ENCODE measurements at places on chromosomes 3 and 15.

DNA sequence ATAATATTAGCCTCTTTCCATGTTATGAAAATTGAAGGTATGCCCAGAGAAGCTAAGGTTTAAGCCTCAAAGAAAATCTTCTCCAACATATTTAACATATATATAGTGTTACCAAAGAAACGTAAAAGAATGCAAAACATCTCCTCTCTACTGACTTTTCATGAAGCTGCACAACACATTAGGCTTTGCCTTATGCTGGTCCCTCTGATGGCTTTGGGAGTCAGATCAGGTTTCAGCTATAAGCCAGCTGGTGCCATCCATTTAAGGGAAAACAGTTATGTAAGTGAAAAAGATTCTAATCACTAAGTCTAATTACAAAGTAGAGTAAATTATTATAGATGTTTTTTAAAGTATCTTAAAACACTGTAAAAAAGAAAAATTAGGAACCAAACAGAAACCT is 410.5 kb downstream of the LSAMP start:
- no peak for DNase-seq

DNA sequence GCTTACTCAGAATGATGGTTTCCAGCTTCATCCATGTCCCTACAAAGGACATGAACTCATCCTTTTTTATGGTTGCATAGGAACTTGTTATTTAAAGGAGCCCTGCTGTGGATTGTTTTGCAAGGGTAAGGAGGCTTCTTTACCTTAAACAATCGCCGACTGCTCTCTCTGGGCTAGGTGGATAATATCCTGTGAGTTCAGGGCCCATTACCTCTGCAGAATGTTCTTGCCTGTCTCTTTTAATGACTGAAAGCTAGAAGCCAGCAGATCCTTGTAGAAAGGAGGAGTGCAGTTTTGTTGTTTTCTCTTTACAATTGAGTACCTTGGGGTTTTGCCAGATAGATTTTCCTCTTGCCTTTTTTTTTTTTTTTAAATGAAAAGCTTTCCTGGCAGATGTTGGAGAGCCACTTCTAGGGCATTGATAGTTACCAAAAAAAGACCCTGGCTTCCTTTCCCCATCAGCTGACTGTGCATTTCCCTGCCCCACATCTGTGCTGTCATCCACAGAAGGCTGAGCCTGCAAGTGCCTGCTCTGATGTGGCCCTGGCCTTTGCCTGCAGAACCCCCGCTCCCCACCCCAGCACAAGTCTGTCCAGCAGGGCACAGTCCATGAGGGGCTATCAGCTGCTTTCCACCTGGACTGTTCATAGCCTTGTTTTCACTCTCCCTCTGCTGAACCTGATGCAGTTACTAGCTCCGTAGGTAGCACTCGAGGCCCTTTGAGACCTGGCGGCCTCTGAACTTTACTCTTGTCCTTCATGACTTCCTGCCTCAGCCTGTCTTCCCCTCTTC is 113.1 kb downstream of the CHCHD6 start:
- DNase-seq, result no peak

GRCh38 chr3:173624086-173624485 is 226.5 kb downstream of the NLGN1 start:
- no peak for DNase-seq

GRCh38 chr3:110027446-110028080 is 690.2 kb upstream of the DPPA4 start:
- no peak for DNase-seq

DNA sequence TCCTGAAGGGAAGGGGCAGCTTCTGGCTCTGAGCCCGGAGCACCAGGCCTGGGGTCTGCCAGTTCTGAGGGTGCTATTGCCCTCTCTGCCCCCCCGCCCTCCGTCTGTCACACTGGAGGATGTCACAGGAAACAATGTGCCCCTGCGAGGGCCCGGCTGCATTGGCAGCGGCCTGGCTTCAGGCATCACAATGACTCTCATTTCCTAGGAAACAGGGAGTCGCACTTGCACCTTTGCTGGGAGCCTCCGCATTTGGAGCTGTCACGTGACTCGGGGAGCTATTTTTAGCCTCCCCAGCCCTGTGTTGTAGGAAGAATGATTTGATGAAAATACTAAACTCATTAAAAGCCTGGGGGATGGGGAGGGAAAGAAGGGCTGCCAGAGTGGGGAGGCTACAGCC is 518.9 kb downstream of the SHQ1 start:
- peak; percentile 74 for DNase-seq

DNA sequence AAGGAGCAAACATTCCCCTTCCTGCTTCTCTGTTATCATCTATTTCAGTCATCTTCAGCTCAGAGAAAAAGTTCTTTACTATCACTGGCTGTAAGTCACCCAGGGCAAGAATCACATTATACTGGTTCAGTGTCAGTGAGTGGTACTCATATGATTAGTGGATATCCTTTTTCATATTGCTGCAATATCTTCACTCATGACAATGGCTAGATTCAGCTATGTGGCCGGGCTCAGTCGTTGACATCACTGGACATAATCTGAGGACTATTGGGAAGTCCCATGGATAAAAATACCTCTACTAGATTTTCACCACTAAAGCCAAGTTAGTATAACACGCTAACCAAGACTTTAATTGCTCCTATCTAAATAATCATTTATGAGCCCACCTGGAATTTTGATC is 91.3 kb upstream of the UBE2E2 start:
- DNase-seq, result no peak

DNA sequence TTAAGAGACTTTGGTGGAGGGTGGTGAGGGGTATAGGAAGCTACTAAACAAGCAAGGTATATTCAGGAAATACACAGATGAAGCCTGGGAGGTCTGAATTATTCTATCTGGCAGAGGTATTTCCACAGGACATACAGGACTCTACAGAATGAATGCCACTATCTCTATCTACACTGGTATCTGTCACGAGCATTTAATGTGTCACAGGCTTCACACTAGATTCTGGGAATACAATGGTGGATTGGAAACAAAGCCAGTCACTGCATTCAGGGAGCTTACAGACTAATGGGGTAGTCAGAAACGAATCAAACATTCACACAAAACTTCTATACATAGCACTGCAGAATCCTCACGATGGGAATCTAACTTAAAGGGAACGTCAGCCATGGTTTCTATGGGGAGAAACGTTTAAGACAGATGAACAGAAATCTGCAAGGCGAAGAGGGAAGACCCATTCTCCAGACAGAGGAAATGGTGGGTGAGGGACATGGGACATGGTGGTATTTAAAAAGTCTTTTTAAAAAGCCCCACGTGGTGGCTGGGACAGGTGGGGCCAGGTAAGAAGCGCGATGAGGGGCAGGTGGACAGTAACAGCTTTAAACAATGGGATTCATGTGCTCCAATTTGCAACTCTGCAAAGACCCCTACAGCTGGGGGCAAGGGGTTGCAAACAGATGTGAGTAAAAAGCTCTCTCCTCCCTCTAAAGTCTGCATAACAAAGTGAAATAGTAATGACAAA is 16.5 kb downstream of the LRIG1 start:
- DNase-seq, result peak; percentile 30

- peak; percentile 47 for DNase-seq
Measured at GRCh38 chr3:70064194-70064779, 64.8 kb downstream of the SAMMSON start.

DNA sequence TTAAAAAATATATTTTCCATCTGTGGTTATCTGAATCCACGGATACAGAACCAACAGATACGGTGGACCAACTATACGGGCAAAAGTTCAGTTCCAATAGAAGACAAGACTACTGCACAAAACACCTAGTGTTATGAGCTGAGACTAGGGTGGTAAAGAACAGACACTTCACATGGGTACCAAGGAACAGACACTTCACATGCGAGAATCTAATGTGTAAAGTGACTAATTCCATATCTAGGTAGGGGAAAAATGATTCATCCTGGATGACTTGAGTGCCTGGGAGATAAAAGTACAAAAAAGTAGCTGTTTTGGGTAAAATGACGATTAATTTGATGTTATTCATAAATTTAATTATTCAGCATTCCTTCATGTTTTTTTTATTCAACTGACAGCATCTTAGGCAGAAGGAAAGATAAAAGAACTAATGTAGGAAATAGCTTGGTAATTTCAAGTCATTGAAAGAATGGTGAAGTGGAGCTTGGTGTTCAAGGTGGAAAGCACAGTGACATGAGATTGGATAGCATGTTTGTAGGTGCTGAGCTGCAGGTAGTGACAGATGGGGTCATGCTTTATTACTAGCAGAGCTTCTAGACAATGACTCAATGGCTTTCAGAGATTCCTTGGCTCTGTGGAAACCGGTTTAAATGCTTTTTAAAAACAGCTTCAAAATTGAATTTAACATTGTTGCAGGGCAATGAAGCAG is 5.2 kb downstream of the CD200 start:
- no peak for DNase-seq

- no peak for DNase-seq
Measured at GRCh38 chr3:133761605-133762484, 15.7 kb downstream of the TF start.

DNA sequence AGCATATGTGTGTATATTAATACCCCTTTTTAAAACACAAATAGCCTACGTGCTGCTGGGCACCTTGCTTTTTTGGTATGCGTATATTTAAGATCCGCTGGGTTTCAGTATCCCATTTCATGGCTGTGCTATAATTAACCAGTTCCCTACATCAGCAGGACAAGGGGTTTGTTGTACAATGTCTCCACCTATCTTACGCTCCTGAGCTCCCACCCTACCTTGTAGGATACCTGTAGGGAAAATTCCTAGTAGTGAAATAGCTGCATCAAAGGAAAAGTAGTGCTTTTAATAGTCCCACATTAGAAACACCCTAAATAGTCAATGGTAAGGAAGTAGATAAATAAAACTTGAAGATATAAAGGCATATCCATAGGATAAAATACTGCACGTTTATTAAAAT is 1.4 kb downstream of the MAP6D1 start:
- peak; percentile 87 for DNase-seq

GRCh38 chr15:80887148-80887547 is 102.5 kb downstream of the MESD start:
- peak; percentile 91 for DNase-seq

DNA sequence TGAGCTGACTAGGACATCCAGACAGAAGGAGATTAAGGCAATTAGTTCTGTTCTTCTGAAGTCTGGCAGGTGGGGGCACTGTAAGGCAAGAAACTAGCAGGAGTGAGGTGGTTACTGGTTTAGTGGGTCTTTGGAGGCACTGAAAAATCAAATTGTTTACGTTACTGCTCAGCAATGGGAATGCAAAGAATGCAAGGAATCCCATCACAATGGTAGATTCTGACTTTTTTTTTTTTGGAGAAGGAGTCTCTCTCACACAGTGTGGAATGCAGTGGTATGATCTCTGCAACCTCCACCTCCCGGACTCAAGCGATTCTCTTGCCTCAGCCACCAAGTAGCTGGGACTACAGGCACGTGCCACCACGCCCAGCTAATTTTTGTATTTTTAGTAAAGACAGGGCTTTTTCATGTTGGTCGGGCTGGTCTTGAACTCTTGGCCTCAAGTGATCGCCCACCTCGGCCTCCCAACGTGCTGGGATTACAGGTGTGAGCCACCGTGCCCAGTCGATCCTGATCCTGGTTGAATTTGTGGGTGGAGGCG is 16.4 kb downstream of the FAM107A start:
- peak; percentile 54 for DNase-seq

GRCh38 chr15:76349301-76350070 is 12.9 kb downstream of the ISL2 start:
- DNase-seq, result no peak

DNA sequence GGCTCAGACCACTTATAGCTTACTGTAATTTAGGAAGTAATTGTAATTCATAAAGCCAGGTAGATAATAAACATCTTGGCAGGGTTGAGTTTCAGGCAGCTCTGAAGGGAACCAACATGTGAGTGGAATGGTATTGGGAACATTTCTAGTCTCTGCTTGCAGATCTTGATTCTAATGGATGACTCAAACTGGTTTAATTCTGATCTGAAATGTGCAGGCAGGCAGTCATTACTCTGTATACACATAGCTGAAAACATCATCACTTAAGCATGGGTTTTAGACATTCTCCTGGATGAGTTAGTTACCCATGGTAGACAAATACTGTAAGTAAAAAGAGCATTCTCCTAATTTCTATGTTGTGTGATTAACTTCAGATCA is 317.0 kb upstream of the TPRG1 start:
- DNase-seq, result no peak

GRCh38 chr15:101568309-101568708 is 78.8 kb upstream of the PCSK6 start:
- DNase-seq, result no peak

GRCh38 chr15:90974216-90974615 is 19.5 kb downstream of the RCCD1 start:
- no peak for DNase-seq

- DNase-seq, result no peak
Measured at GRCh38 chr3:103059432-103059831, 624.6 kb downstream of the ZPLD1 start.

GRCh38 chr3:43217633-43218032 is 68.7 kb upstream of the SNRK start:
- no peak for DNase-seq

- DNase-seq, result no peak
Measured at GRCh38 chr3:87270908-87271700, 5.3 kb downstream of the POU1F1 start.

- no peak for DNase-seq
Measured at GRCh38 chr3:53169832-53170324, 8.9 kb downstream of the PRKCD start.

DNA sequence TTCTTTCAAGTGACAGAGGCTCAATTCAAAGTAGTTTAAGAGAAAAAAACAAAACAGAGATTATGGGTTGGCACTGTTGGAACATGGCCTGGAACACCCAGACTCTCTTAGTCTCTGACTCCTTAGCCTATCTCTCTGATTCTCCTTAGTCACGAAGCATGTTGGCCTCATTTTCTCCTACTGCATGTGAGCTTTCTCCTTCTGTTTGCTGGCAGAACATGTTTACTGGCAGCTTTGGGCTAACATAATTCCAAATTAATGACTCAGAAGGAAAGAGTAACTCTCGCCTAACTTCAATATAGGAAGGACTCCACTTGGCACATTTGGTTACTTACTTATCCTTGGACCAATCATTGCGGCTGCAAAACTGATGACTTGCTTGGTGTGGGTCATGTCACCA is 21.7 kb upstream of the CCDC39 start:
- no peak for DNase-seq

DNA sequence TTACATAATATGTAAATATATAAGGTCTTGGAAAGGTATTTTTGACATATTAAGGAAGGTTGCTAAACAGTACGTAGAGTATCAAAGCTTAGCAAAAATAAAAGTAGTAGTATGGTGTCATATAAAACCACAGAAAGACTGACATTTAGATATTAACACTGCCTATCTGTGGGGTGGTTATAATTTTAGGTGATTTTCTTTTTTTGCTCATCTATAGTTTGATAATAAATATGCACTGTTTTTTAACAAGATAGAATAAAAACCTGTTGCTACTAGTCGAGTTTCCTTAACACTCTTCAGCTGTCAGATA is 40.7 kb downstream of the ETV5 start:
- no peak for DNase-seq

- peak; percentile 29 for DNase-seq
Measured at GRCh38 chr3:72738752-72739530, 109.3 kb downstream of the SHQ1 start.

Measured in cerebellar cortex (tissue), 1 donor.